SK-N-SH (cell line): ENCODE measurements at places on chromosomes 11 and 22. TPM values are rescaled to one million over a fixed set of nuclear protein-coding genes. Genes with fewer than 3 reads are reported as not detected.

DNA sequence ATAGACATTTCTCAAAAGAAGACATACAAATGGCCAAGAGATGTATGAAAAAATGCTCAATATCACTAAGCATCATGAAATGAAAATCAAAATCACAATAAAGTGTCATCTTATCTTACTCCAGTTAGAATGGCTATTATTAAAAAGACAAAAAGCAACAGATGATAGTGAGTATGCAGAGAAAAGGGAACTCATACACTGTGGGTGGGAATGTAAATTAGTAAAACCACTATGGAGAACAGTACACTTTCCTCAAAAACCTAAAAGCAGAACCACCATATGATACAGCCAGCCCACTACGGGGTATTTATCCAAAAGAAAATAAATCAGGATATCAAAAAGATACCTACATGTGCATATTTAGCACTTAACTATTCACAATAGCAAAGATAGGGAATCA lies 700.0 kb upstream of the ANO5 start:
- no peak for DNase-seq
- H3K4me1 ChIP-seq: no peaks in the 10 kb centered on the region
- no peaks in the 10 kb centered on the region for H3K27me3 ChIP-seq
- H3K27ac ChIP-seq: no peak overlapping the region
- no peak overlapping the region for H3K4me3 ChIP-seq

The KREMEN1 gene
- polyA plus RNA-seq: 7.9 and 10.0 TPM in 2 replicates

DNA sequence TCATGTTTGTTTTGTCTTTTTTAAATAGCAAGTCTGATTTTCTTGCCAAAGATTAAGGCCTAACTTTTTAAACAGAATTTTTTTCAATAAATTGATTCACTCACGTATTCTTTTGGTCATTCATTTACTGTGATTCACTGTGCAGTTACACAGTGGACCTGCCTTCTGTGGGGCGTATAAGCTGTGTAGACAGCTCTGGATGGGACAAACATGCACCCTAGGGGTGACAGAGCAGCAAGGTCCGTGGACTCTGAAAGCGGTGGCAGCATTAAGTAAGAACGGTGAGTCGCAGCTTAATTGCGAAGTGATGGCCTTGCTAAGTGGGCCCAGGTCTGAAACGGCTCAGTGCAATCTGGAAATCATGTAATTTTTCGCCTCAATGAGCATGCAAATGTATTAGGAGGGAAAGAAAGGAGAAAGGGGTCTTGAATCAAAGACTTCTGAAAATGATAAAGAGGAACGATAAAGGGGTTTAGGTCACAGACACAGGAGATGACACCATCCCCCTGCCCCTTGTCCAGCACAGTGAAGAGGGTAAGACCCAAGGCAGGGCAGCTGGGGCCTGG lies 113.1 kb downstream of the SPATA19 start:
- H3K27me3 ChIP-seq: no peaks in the 10 kb centered on the region
- no peaks in the 10 kb centered on the region for H3K4me1 ChIP-seq
- no peak for DNase-seq

The PAMR1 gene
- 0.31 and 0.42 TPM in 2 replicates for polyA plus RNA-seq

The SART1 gene
- polyA plus RNA-seq: 39.2 and 73.6 TPM in 2 replicates
